ENCODE measurements at places on chromosomes 11 and 22.
A peak's percentile ranks its signal among the peaks of the same experiment; 100 is the strongest.

DNA sequence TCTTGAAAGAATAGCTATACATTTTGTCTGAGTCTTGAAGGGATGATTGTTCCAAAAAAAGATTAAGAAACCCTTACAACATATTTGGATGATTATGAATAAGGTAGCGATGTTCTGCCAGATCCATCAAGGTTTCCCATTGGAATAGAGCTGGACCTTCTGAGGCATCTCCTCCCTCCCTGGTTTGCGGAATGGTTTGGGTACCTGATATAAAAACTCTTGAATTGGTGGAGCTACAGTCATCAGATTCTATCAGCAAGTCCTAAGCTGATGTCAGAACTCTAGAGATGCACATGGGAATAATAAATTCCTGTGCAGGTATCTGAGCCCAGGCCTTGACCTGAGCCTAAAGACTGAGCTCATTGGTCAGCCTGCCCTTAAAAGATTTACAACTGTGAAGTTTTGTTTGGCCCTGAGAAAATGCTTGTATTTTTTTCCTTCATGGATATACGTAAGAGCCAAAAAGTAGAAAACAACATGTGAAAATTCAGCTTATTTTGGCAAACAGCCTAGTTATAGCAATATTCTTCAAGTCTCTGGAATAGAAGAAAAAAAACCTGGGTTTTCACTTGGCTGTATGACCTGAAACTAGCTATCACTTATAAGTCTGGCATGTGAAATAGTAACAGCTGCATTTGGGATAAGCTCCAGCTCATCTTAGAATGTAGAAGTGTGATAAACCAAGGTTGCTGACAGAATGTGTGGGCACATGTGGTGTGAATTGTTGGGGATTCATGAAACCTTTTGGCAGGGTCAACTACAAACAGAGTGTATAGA lies 265.7 kb upstream of the CTSC start:
- DNase-seq: no peak

DNA sequence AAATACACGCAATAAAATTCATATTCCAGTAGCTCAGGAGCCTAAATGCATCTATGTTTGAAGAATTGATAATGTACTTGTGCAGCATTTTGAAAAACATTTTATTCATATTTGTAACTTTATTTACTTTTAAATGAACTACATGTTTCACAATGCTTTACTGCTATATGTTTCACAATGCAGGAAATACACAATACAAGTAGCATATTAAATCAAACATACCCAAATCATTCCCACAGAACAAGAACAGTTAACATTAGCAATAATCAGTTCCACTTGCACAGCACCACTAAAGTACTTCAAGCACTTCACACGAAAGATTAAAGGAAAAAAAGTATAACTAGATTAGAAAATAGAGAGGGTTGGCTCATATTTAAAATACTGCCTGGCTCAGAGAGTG lies 343.6 kb upstream of the CCDC90B start:
- no peak for DNase-seq

DNA sequence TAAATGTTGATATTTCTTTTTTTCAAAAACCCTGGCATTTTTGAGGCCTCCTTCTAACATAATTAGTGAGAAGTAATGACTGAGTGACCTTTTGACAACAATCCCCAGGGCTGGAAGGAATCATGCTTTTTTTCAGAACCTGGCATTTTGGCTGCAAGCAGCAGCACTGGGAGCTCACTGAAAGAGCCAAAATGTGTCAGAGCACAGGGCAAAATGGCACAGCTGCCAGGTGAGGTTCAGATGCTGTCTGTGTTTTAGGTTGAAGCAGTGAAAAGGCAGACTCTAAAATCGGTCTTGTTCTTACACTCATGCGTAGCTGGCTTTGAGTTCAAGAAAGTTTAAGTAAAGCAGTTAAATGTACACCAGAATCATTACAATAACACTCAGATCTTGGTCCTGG lies 1063.8 kb downstream of the DLG2 start:
- no peak for DNase-seq

- no peak for DNase-seq
Observed at GRCh38 chr11:84671325-84671999, 955.7 kb downstream of the DLG2 start.

DNA sequence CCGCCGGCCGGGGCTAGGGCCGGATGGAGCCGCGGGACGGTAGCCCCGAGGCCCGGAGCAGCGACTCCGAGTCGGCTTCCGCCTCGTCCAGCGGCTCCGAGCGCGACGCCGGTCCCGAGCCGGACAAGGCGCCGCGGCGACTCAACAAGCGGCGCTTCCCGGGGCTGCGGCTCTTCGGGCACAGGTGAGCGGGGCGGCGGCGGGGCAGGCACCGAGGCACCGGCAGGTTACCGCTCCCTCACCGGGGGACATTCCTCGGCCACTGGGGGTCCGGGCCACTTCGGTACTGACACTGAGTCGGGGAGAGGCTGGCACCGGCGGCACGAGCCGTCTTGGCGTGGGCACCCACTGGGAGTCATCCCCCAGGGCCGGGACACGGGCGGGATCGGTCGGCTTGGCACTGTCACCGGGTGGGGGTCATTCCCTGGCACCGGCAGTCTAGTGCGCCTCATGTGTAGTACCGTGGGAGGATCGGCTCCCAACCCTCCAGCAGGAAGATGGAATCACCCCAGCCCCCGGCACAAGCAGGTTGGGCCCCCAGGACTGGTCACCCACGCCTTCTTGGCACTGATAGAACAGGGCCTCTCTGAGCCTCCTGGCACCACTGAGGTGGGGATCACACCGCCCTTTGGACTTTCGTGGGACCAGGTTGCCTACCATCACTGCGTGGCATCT lies 511 bp downstream of the DGKZ start:
- peak; percentile 50 for DNase-seq

DNA sequence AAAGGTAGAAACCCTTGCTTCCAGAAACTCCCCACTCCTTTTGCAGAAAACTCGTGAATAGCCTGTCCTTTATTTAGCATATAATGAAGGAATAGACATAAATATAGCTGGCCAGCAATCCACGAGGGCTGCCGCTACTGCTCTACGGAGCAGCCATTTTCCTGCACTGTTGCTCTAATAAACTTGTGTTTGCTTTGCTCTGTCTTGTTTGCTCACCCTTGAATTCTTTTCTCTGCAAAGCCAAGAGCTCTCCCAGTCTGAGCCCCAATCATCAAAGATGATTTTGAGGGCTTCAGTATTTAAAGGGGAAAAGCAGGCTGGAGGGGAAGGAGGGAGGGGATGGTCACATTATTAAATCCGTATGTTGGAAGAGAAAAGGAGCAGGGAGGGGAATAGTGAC lies 16.6 kb upstream of the CHKA start:
- DNase-seq: peak; percentile 24

GRCh38 chr11:26835611-26836010 lies 113.8 kb upstream of the SLC5A12 start:
- no peak for DNase-seq

DNA sequence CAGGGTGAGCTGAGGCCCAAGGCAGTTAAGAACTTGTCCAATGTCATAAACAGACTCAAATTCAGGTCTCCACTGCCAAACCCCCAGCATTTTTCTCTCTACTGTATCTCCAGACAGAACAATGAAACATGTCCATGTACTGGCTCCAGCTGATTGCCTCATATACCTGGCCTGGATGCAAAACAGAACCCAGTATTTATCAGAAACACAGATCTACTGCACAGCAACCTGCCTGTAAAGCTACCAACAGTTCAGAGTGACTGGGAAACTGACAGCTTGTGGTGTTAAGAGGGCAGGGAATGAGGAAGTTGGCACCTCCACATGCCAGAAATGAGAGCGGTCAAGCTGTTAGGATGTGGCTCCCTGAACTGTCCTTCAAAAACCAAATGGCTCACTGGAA lies 41.6 kb downstream of the C11orf71 start:
- DNase-seq: peak; percentile 18

DNA sequence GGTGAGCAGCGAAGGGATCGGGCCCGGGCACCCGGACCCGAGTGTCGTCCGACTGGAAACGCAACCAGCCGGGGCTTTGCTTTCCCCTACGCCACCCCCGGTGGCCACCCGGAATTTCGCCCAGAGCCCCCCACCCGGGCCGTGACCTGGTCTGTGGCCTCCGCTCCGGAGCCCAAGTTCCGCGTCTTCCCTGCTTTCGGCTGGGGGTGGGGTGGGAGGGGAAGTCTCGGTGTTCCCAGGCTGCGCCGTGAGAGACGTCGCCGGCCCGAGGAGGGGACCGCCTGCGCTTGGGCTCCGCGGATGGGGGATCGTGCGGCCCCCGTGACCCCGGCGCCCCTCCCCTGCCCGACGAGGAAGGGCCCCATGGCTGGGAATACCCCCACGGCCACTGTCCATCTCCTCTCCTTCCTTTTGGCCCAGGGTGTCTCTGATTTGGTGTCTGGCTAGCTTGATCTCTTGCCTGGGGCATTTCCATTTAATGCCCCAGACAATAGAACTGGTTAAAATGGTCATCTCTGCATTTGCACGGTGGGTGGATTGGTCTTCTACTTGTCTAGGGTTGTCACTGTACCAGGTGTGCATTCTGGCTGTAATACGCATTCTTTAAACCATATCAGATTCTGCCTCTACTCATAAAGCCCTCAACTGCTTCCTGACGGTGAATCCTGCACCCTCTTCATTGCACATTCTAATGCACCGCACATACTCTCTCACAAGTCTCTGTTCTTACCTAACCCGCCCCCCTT lies 789 bp downstream of the SIK2 start:
- peak; percentile 74 for DNase-seq

- DNase-seq: peak; percentile 40
Observed at GRCh38 chr22:43796567-43796966, 15.5 kb downstream of the EFCAB6 start.

DNA sequence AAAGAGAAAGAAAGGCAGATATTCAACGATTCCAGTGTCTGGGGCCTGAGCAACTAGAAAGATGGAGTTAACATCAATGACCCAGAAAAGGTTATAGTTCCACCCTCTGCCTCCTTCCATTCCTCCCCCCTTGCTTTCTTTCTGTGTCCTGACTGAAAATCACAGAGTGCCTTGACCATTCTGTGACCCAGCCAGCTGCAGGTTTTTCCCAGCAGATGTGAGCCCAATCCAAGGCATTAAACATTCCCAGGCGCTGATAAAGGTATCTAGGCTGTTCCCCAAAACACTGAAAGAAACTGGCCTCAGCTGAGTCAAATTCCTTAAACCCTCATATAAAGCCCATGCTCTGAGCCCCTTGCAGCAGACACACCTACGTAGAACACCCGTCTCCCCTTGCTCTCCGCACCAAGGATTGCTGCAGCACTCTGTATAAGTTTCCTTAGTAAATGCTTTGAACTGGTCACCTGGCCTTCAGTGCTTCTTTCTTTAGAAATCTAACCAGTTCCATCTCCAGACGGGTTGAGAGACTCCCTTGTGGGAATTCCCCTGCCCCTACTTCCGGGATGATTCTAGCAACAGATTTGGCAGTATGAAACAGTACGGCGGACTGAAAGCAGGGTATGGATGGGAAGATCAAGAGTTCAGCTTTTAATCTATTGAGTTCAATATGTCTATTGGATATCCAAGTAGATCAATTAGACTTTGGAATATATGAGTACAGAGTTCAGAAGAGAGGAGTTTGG lies 48.8 kb upstream of the ZC3H12C start:
- no peak for DNase-seq

- no peak for DNase-seq
Observed at GRCh38 chr22:37002633-37003032, 16.6 kb downstream of the TST start.

DNA sequence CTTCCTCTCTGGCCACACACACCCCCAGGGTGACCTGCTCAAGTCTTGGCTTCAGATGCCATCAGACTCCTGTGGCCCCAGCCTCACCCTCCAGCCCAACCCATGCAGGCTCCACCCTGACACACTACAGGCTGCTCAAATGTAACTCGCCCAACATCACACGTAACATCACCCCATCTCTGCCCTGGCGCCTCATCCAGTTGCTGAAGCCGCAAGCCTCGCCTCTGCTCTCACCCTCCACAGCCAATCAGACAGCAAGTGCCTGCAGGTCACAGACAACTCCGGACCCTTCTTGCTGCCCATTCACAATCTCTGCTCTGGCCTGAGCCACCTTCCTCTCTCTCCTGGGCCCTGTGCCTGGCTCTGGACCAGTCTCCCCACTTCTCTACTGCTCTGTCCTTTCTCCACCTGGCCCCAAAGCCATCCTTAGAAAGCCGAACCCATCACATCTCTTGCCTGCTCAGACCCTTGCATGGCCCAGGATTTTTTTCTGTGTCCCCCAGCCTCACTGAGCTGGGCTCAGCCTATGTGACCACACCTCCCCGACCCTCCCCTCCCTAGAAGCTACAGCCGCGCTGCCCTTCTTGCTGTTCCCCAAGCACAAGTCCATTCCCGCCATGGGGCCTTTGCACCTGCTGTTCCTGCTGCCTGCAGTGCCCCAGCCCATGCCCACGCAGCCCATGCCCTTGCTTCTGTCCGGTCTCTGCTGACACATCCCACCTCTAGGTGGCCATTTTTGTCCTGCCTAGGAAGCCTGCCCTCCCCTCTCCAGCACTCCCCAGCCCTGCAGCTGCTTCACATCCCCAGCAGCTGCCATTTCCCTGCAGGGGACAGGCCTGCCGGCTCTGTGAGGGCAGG lies 333.9 kb downstream of the CTTN start:
- DNase-seq: peak; percentile 31

DNA sequence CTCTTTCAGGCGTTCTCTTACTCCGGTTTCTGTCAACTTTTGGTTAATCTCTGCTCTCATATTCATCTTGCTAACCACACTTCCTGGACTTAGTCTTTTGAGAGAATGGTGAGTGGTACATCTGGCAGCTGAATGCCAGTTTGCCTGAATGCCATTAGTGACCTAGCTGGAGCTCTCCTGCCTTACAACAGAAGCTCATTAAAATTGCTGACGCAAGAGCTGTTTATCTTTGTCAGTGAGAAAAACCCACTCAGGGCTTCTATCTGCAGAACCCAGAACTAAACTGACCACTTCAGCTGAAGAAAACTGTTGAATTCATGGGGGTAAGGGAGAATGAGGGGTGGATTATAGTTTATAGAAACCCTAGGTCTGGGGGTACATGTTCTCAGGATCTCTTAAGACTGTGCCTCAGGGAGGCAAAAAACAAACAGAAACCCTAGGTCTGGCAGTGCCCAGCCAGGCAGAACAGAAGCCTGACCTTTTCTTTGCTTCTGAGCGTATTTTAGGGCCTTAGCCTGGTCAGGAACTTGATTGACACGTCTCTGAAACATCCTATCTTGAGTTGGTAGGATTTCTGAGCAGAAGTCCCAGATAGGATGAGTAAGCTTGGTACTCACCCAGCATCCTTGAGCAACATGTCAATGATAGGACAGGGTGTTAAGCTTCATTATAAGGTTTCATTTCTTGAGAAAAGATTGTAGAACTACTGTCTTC lies 52.8 kb upstream of the YWHAH start:
- DNase-seq: peak; percentile 90

- DNase-seq: no peak
Observed at GRCh38 chr11:132746305-132746704, 786.0 kb downstream of the OPCML start.

- DNase-seq: peak; percentile 89
Observed at GRCh38 chr11:70503468-70504221, 105.3 kb downstream of the CTTN start.

- DNase-seq: no peak
Observed at GRCh38 chr11:130623670-130624668, 175.5 kb downstream of the ADAMTS15 start.

- peak; percentile 41 for DNase-seq
Observed at GRCh38 chr11:113862435-113862834, 12.9 kb downstream of the USP28 start.
